ENCODE measurements at places on chromosomes 4 and X. TPM values are rescaled to one million over a fixed set of nuclear protein-coding genes. Genes with fewer than 3 reads are reported as not detected.

GRCh38 chrX:85419293-85419692 is 39.8 kb upstream of the POF1B start:
- DNase-seq, result no peak
- H3K27me3 ChIP-seq, result no peaks in the 10 kb centered on the region
- no peak overlapping the region for H3K27ac ChIP-seq
- H3K36me3 ChIP-seq, result no peaks in the 10 kb centered on the region

DNA sequence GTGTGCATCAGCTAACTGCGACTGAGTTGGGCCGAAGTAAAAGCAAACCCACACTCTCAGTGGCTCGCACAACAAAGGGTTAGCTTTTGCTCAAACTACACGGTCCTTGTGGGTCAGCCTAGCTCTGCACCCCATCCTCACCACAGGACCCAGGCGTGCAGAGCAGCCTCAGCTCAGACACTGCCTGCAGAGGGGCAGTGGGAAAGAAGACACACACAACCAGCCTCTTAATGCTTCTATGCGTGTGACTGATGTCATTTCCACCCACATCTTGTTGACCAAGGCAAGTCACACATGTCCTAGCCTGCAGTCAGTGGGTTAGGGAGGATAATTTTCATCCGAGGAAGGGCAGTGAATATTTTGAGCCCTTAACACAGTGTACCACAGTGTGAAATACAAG is 40.5 kb downstream of the HMGB2 start:
- H3K27me3 ChIP-seq, result no peaks in the 10 kb centered on the region
- no peak for DNase-seq
- peaks cover 2% of the 10 kb centered on the region for H3K36me3 ChIP-seq
- peaks cover 7% of the 10 kb centered on the region for H3K4me1 ChIP-seq
- no peak overlapping the region for H3K4me3 ChIP-seq
- H3K27ac ChIP-seq, result no peak overlapping the region

DNA sequence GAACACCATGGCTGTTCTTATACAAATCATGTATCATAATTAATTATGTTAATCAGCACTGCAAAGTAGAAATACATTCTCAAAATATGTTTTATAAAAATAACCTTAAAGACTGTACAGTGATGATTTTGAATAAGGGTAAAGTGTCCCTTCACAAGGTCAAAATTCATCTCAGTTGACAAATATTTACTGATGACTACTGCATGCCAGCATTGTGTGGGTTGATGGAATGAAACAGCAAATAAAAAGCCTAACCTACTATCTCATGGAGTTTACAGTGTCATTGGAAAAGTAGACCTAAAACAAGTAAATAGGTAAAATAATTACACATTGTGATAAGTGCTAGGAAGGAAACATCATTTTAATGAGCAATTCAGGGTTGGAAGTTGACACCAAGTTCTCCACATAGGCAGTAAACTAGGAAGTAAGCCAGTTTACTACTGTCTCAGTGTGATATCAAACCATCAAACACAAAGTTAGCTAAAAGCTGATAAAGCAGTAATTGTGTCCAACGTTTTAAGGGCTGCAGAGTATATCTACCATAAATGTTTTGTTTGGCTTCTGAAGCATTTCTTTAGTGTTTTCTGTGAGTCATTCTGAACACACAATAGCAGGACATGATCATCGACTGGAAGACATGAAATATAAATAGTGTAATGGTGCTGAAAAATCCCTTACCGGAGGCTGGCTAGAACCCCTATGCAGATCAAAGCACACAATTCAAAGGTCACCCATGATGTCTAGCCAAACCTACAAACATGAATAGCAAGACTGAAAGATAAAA is 221.8 kb downstream of the DACH2 start:
- H3K4me1 ChIP-seq, result no peaks in the 10 kb centered on the region
- no peak for DNase-seq
- no peaks in the 10 kb centered on the region for H3K27me3 ChIP-seq
- H3K27ac ChIP-seq, result no peak overlapping the region
- no peak overlapping the region for H3K4me3 ChIP-seq

GRCh38 chr4:1732911-1733310 is 11.6 kb downstream of the TACC3 start:
- H3K36me3 ChIP-seq, result no peaks in the 10 kb centered on the region
- no peak overlapping the region for H3K4me3 ChIP-seq
- H3K27ac ChIP-seq, result no peak overlapping the region
- H3K27me3 ChIP-seq, result no peaks in the 10 kb centered on the region
- peaks cover 11% of the 10 kb centered on the region for H3K4me1 ChIP-seq
- DNase-seq, result no peak

DNA sequence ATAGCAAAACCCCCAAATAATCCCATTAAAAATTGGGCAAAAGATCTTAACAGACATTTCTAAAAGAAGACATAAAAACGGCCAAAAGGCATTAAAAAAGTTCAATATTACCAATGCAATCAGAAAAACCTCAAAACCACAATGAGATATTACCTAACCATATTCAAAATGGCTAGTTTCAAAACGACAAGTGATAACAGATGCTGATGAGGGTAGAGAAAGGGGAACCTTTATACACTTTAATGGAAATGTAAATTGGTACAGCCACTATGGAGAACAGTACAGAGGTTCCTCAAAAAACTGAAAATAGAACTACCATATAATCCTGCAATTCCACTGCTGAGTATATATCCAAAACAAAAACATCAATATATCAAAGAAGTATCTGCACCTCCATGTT is 6.2 kb downstream of the AADAT start:
- H3K36me3 ChIP-seq, result peaks cover 2% of the 10 kb centered on the region
- no peaks in the 10 kb centered on the region for H3K27me3 ChIP-seq
- H3K27ac ChIP-seq, result no peak overlapping the region

DNA sequence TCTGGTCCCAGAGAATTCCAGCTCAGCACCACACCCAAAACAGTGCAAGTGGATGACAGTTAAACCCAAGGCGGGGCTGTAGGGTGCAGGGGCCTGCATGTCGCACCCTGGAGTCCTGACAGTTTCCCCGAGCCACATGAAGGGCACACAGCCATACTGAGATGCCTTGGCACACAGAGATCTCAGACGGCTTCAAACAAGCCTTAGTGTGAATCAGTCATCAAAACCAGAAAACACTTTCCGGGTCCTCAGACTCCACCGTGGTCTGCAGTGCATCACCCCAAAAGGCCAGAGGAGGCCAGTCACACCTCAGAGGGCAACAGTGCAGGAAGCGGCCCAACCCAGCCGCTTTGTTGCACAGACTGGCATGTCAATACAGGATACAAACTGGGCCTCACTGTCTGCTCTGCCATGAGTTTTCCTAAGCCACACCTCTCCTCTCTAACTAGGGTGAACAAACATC is 64.6 kb upstream of the ENPP6 start:
- H3K27ac ChIP-seq, result no peak overlapping the region
- peaks cover 6% of the 10 kb centered on the region for H3K4me1 ChIP-seq
- DNase-seq, result no peak

GRCh38 chr4:147076179-147076578 is 130.5 kb upstream of the TTC29 start:
- H3K27me3 ChIP-seq, result no peaks in the 10 kb centered on the region
- no peak overlapping the region for H3K4me3 ChIP-seq
- no peak overlapping the region for H3K27ac ChIP-seq
- no peaks in the 10 kb centered on the region for H3K36me3 ChIP-seq
- H3K4me1 ChIP-seq, result no peaks in the 10 kb centered on the region
- no peak for DNase-seq

DNA sequence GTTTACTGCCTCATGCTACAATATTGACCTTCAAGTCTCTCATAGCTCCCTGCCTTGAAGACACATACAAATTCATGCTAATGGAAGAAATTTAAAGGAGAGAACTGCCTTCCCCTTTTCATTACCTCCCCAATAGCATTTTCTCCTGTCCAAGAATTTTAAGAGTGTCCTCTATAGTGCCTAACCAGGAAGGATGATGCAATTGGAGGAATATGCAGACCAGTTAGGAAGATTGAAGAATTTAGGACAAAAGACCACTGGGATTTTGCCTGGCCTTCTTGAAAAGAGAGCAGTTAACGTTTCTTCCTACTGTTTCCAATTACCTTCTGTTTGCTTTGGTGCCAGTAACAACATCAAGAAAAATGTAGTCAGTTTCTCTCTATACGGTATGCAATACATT is 443.9 kb downstream of the INPP4B start:
- H3K4me1 ChIP-seq, result peaks cover 11% of the 10 kb centered on the region
- H3K36me3 ChIP-seq, result no peaks in the 10 kb centered on the region

DNA sequence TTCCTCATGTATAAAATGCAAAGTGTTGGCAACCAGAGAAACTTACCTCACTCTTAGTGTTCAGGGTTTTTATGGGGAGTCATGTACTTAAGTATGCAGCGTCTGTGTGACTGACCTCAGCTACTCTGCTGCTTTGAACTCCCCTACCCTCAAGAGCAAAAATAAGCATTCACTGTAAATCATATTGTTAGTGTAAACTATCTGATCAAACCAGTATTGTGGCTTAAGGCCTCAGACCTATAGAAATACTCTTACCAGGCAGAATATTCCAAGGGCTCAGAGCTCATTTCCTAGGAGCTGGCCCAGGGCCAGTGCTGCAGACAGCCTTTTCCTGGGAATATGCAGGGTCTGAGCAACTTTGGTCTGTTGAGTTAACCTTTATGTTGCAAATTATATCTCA is 453.1 kb downstream of the CCSER1 start:
- H3K27ac ChIP-seq, result no peak overlapping the region
- H3K36me3 ChIP-seq, result no peaks in the 10 kb centered on the region
- no peak for DNase-seq
- no peak overlapping the region for H3K4me3 ChIP-seq
- H3K4me1 ChIP-seq, result no peaks in the 10 kb centered on the region

- no peak for DNase-seq
- no peaks in the 10 kb centered on the region for H3K36me3 ChIP-seq
- no peak overlapping the region for H3K4me3 ChIP-seq
Observed at GRCh38 chrX:115013705-115014104, 3.7 kb downstream of the IL13RA2 start.

DNA sequence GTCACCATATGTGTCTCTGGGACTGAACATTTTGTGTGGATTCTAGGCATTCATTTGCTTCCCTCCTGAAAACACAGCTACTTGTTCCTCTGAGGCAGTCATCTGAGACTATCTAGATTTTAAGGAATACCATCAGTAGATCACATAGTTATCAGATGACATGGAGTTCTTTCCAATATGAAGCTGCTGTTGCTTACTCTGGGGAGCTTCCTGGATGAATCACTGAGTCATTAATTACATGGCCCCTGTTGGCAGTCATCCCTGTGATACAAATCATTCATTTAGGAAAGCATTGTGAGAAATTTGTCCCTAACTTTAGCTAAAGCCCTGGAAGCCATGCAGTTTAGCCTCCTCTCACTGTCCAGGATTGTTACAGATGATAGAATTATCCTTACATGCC is 98.2 kb upstream of the ARSJ start:
- no peak overlapping the region for H3K4me3 ChIP-seq
- H3K27ac ChIP-seq, result no peak overlapping the region
- H3K36me3 ChIP-seq, result no peaks in the 10 kb centered on the region
- peak; percentile 5 for DNase-seq

THAP9 gene
- 0.33 TPM for total RNA-seq

STPG2 gene
- total RNA-seq, result 0.66 TPM

DNA sequence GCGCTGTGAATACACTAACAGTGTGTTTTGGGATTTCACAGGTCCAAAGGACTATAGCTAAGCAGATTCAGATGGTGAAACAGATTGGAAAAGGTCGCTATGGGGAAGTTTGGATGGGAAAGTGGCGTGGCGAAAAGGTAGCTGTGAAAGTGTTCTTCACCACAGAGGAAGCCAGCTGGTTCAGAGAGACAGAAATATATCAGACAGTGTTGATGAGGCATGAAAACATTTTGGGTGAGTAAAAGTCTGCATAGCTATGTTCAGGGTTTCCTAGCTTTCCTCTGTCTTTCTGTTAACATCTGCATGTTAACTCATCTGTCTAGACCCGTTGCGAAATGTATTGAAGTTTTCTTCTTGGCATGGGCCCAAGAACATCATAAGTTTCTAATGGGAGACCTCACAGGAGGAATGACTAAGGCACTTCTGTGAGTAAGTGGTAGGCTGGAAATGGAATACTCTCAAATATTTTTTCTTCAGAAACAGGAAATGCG is 372.1 kb downstream of the BMPR1B start:
- H3K27ac ChIP-seq, result no peak overlapping the region
- no peaks in the 10 kb centered on the region for H3K27me3 ChIP-seq
- no peak for DNase-seq
- H3K36me3 ChIP-seq, result no peaks in the 10 kb centered on the region

DNA sequence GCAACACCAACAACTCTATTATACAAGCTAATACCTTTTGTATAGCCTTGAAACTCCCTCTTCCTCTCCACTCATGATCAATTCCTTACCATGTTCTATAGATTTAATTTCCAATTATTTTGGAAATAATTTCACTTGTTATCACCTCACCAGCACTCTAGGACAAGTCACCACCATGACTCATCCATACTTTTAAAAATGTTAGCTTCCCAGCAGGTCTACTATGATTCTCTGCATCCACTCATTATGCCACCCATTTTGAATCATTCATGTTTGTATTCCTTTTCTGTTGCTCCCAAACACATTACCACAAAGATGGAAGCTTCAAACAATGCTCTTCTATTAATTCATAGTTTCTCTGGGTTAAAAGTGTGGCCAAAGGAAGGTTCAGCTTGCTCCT is 469.6 kb downstream of the PDGFC start:
- no peak overlapping the region for H3K27ac ChIP-seq
- H3K36me3 ChIP-seq, result no peaks in the 10 kb centered on the region
- no peaks in the 10 kb centered on the region for H3K4me1 ChIP-seq
- no peaks in the 10 kb centered on the region for H3K27me3 ChIP-seq
- no peak overlapping the region for H3K4me3 ChIP-seq

DNA sequence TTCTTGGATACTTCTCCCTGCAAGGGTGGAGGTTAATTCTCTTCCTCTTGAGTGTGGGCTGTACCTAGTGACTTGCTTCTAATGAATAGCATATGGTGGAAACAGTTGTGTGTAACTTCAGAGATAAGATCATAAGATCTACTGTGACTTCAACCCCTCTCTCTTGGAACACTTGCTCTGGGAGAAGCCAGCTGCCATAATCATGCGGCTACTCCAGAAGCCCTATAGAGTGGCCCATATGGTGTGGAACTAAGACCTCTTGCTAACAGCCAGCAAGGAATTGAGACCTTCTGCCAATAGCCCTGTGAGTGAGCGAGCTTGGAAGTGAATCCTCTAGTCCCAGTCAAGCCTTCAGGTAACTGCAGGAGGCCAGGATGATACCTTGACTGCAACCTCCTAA is 81.1 kb downstream of the RBMX2 start:
- no peaks in the 10 kb centered on the region for H3K27me3 ChIP-seq
- DNase-seq, result no peak
- peaks cover 6% of the 10 kb centered on the region for H3K4me1 ChIP-seq
- no peak overlapping the region for H3K27ac ChIP-seq
- no peaks in the 10 kb centered on the region for H3K36me3 ChIP-seq

GRCh38 chr4:165972747-165973146 is 99.7 kb downstream of the TLL1 start:
- no peak overlapping the region for H3K4me3 ChIP-seq
- H3K4me1 ChIP-seq, result no peaks in the 10 kb centered on the region
- H3K27ac ChIP-seq, result no peak overlapping the region
- no peaks in the 10 kb centered on the region for H3K27me3 ChIP-seq
- H3K36me3 ChIP-seq, result no peaks in the 10 kb centered on the region

Data from body of pancreas (tissue), 4 donors.